Activated gamma-delta T cell treated with Interleukin-2 at 50 U/mL for 16 hours (primary cell): ENCODE measurements at places on chromosomes 2 and 18.

DNA sequence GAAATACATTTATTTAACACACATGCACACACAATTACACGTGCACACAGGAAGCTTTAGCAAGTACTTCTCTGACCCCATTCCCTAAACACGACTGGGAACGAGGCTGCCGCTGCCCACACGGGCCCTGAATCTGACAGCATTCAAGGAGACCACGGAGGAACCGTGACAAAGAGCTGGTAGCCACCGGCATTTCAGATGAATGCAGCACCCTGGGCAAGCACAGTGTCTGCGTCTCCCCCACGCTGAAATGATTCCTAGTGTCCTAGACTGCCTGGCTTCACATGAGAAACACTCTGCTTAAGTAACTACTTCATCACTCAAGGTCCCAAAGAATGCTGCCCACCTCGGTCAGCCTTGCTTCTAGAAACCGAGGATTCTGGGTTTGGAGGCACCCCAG is 95.0 kb downstream of the HDAC4 start:
- DNase-seq: no peak

GRCh38 chr2:231720292-231720986 is 12.1 kb downstream of the PTMA start:
- DNase-seq: no peak

DNA sequence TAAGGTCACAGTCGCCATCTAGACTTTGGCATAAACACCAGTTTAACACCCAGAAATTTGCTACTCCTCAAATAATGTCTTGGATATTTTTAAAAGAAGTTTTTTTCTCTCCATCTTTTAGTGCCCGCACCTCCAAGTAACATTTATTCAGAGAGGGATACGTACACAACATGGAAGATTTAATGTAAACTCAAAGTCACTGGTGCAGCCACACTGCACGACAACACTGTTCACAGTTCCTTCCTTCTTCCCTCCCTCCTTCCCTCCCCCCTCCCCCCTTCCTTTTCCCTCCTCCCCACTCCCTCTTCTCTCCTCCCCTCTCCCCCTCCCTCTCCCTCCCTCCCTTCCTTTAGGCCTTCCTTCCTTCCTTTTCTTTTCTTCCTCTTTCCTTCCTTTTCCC is 56.5 kb downstream of the NPPC start:
- no peak for DNase-seq

GRCh38 chr18:45565280-45565970 is 49.9 kb upstream of the SLC14A2 start:
- no peak for DNase-seq

GRCh38 chr2:239231231-239232194 is 169.3 kb downstream of the HDAC4 start:
- DNase-seq: no peak

DNA sequence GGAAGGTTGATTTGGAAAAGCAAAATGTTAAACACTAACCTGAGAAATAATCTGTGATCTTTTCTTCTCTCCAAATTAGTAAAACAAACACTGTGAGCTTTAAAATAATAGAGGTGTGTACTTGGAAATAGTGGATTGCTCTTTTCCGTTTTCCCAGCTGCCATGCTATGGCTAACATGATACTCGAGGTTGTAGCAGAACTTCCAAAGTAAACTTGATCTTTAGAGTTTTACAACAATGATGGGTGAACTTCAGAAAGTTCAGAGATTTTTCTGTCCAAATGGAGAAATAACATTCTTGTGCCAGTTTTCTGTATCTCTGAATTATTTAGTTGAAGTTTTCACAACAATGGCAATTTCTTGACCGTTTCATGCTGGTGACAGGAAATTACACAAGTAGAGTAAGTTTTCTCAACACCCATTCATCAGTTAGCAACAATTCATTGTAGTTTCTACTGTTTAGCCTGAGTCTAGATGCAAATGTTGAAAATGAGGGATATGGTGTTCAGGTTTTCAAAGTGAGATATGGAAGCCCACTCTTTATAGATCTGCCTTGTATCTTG is 135.3 kb upstream of the CTAGE1 start:
- no peak for DNase-seq

DNA sequence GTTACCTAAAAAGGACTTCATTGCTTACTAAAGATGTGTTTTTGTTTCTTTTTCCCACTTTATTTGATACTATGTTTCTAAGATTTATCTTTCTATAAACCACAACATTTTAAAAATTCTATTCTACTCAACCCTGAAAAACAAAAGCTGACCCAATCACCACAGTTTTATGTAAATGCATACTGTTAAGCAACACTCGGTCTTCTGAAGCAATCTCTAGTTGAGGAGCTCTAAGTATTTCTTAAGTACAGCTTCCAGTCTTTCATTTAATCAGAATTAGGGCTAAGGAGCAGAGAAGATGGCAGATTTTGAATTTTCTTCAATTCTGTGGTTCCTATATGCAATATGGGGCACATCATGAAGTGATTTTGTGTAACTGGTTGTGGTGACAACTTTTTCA is 72.2 kb upstream of the SLC4A10 start:
- DNase-seq: no peak

DNA sequence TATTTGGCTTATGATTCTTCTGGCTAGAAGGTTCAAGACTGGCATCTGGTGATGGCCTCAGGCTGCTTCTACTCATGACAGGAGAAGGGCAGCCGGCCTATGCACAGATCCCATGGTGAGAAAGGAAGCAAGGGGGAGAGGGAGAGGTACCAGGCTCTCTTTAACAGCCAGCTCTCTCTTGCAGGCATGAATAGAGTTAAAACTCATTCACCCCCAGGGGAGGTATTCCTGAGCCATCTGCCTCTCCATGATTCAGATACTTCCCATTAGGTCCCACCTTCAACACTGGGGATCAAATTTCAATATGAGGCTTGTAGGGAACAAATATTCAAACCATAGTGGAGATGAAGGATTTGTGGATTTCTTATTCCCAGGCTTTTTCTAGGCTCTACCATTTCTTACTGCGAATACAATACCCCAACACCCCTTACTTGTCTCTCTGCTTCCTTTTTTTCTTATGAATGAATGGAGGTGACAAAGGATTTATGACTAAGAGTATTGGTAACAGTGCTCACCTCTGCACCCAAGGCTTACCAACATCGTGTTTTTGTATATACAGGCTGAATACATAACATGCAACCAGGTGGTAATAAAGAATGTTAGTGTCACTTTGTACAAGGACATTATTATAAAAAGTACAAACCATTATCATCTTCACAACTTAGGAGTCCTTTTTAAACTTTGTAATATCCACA is 454.6 kb upstream of the TRIB2 start:
- DNase-seq: no peak

- no peak for DNase-seq
Observed at GRCh38 chr2:197596766-197597165, 78.6 kb downstream of the RFTN2 start.

DNA sequence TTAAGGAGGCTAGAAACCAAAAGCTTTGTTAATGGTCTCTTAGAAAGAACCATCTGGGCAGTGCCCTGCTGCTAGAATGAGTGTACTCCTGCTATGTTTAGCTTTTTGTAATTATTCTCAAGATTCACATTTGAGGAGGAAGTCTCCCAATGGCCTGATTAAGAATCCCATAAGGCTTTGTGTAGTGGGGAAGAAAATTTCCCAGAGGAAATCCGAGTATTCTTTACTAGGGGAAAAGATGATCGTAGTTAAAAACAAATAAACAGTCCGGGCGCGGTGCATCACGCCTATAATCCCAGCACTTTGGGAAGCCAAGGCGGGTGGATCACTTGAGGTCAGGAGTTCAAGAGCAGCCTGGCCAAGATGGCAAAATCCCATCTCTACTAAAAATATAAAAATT is 117.9 kb downstream of the PTRHD1 start:
- no peak for DNase-seq
